ENCODE measurements at places on chromosomes 12 and 14.

- no peak for DNase-seq
These were observed 164.6 kb upstream of the SLC16A7 start for GRCh38 chr12:59431266-59431665.

GRCh38 chr14:25848601-25849000 is 749.2 kb downstream of the NOVA1 start:
- no peak for DNase-seq

GRCh38 chr12:2083008-2083407 is 30.2 kb downstream of the CACNA1C start:
- DNase-seq = no peak

DNA sequence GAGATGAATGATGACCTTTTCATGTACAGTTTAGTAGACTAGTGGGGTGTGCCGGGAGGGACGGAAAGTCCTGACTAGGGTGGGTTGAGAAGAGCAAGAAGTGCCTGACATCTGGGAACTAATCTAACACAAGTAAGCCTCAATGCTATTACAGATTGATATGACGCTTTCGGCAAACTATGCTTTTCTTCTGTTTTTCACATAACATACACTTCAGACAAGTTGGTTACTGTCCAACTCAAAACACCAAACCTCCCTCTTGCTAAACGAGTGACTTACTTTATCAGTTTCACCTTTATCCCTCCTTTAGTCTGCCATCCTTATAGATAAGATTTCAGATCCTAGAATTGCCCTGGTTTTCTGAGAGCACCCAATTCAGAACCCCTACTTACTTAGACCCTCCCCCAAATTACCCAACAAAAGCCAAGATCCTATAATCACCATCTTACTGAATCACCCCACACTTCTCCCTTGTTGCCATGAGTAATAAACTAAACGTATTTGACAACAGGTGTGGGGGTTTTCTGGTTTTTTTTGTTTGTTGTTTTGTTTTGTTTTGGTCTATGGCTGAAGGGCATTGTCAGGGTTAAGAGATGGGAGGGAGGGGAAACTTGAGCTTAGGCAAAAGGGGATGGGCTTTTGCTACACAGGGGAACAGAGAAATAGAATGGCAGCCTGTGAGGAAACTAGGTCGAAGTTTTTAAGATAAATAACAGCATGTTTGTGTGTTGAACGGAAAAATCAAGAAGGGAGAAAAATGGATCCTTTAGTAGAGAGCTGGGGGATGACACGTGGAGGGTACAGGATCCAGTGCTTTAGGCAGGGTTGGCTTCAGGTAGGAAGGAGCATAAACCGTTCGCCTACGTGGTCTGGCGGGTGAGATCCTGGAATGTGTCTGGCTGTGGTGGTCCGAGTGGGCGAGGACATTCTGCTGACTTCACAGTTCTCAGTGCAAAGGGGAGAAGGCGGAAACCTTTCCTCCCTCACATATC is 6.1 kb upstream of the PSMA3 start:
- no peak for DNase-seq

DNA sequence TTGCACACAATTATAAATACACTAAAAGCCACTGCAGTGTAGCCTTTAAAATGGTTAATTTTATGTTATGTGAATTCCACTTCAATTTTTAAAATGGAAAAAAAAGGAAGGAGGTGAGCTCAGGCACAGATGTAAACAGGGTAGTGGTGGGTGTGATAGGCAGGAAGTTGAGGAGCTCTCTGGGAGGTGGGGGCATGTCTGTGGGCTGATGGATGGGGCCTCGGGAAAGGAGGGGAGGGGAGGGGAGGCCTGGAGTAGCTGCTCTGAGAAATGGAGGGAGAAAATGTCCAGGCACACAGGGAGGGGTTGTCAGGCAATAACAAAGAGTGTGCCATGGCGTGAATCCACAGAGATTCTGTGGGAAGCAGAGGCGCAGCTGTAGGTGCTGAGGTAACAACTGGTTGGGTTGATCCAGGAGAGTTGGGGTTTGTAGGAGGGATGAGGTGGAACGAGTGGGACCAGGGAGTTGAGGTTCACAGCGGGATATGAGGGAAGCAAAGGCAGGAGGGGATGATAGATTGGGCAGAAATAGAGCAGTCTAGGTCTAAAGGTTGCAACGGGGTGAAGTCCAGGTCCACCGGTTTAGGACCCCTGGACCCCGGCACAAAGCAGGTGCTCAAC is 57.2 kb downstream of the LTBP2 start:
- no peak for DNase-seq

DNA sequence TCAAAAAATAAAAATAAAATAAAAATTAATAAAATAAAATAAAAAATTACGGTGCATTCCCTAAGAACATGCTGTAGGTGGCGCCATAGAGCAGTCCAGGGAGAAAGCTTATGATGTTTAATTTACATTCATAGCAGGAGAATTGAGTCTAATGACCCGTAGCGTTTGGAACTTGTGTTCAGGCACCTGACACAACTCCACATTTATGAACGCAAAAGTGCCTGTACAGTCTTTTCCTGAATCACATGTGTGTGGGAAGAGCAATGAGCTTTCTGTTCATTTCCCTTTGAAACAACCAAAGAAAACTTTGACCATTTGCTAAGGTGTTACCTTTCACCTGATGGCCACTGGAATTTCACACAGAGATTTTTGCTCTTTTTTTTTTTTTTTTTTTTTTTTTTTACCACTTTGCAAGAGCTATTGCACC is 60.6 kb upstream of the KCNA1 start:
- no peak for DNase-seq

Measured in stimulated activated CD8-positive, alpha-beta memory T cell treated with anti-CD3 and anti-CD28 coated beads, Interleukin-7, amount 100 ng/mL, for 1 hour (primary cell).